ENCODE measurements at places on chromosomes 7 and 10.

GRCh38 chr7:82676777-82677463, 233.3 kb upstream of the CACNA2D1 start:
- DNase-seq, result no peak

DNA sequence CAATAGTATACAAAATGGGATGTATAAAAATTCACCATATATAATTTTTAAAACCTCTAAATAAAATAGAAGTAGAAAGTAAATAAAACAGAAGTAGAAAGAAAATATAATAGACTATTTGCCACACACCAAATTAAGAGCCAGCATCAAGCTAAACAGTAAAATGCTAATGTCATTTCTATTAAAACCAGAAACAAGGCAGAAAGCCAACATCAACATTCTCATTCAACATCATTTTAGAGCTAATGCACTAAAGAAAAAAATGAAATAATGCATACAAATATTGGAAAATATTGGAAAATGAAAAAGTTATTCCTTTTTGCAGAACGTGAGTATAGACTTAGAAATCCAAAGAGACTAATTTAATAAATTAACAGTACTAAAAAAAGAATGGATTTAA, 23.4 kb upstream of the RELN start:
- no peak for DNase-seq

GRCh38 chr10:34206935-34207268, 608.2 kb downstream of the PARD3 start:
- no peak for DNase-seq

GRCh38 chr10:11217521-11217920, 199.8 kb downstream of the CELF2 start:
- no peak for DNase-seq

GRCh38 chr7:38451840-38452239, 178.4 kb upstream of the TARP start:
- peak; percentile 76 for DNase-seq

DNA sequence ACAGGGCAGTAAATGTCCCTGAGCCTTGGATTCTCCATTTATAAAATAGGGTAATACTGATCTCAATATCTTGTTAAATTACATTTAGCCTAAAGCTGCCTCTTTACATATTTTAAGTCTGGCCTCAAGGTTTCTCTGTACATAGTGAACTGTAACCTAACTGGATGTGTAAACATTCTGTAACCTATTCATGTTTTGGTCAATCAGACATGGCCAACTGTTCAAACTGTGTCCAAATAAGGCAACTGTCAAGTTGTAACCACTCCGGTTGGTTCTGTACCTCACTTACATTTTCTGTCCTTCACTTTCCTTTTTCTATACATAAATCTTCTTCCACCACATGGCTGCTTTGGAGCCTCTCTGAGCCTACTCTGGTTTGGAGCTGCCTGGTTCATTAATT, 107.1 kb upstream of the ITGB1 start:
- no peak for DNase-seq

GRCh38 chr10:20694296-20694695, 202.8 kb downstream of the NEBL start:
- DNase-seq, result no peak

- peak; percentile 25 for DNase-seq
Measured at GRCh38 chr10:58178811-58179210, 88.9 kb downstream of the IPMK start.

- no peak for DNase-seq
Measured at GRCh38 chr10:17037910-17038309, 91.7 kb downstream of the CUBN start.

DNA sequence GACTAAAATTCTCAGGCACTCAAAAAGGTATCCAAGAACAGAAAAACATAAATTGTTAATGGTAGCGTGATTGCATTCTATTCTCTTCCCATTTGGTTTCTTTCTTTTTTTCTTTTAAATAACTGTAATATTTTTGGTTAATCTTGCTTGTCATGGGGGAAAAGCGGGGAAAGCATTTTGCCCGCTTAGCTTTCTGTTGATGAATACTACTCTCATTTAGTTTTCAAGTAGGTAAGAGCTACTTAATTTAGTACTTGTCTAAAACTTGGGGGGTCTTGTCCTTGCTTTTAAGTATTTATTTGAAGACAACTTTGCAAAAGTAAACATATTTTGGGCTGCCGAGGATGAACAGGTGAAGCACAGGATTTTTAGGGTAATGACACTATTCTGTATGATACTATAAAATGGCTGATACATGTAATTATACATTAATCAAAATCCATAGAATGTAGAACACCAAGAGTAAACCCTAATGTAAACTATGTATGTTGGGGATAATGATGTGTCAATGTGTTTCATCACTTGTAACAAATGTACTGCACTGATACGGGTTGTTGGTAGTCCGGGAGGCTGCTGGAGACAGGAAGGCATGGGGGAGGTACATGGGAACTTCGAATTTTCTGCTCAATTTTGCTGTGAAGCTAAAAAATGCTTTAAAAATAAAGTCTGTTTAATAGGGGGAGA, 1.7 kb downstream of the TES start:
- DNase-seq, result peak; percentile 43

DNA sequence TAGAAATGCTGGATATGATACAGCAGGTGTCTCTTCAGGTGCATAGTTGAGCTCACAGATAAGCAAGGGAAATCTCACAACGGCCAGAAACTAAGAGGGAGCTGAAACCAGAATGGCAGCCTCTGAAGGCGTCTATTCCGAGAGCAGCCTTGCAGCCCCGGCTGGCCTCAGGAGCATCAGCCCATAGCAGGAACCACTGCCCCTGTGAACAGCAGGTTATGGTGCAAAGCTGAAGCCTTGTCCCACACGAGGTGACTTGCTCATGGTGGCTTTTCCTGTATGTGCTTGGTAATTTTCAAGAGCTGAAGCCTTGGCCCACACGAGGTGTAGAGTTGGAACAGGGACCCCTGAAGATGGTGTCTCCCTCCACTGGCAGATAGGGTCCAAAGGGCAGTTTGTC, 33.2 kb downstream of the BNIP3 start:
- DNase-seq, result no peak

GRCh38 chr7:137454246-137454724, 110.8 kb upstream of the PTN start:
- DNase-seq, result peak; percentile 67

DNA sequence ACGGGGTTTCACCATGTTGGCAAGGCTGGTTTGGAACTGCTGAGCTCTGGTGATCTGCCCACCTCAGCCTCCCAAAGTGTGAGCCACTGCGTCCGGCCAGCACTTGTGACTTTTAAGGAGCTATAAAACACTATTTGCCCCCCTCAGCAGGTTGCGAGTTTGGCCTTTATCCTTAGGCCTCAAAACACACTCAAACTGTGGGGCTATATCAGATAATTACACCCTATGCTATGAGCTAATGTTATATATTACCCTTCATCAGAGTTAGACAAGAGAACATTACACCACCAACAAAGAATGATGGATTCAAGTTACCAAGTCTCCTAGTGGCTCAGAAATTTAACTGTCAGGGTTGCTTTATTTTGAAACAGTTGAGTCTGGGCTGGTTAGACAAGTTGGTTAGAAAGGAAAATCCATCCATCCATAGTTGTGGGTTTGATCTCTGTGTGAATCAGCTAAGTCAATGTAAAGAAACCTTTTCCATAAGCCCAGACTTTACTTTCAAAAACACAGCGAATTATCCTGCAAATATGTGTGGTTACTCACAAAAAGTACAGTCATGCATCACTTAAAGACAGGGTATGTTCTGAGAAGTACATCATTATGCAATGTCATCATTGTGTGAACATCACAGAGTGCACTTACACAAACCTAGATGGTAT, 115.8 kb downstream of the SEMA3D start:
- peak; percentile 28 for DNase-seq

GRCh38 chr7:151093748-151094147, 7.5 kb downstream of the AGAP3 start:
- DNase-seq, result no peak

- DNase-seq, result peak; percentile 20
Measured at GRCh38 chr7:140512317-140513000, 33.2 kb upstream of the MKRN1 start.

DNA sequence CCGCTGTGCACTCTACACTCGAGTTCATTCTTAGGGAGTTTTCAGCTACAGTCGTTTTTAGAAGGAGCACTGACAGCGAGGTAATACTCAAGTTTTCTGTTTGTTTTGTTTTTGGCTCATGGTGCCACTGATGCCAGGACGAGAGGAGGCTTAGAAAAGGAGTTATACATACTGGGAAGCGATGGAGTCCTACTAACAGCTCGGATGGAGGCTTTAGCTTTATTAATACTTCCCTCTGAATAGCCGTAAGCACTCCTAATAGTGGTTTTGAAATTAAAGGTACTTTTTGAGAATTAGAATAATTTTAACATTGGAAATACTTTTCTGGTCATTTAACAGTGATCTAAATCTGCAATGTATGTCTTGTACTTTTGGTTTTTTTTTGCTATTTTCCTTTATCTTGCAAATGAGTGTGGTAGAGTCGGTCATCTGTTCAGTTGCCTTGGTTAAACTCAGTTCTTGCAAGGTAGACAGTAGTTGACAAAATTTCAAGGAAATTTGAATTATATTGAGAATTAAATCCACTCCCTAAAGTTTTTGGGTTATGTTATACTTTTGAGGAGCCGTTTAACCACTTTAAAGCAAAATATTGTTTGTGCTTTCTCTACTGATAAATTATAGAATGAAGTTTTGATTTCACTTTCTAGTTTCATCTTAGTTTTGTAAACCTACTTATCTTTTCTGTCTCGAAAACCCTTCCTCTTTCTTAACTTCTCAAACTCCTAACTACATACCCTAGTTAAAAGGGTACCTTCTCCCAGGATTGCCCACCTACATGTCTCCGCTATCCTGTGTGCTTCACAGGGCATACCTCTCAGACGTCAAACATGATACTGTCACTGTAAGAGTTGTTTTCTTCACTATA, 1.5 kb downstream of the HBP1 start:
- peak; percentile 31 for DNase-seq

GRCh38 chr7:5050676-5051075, 5.0 kb downstream of the RBAK start:
- DNase-seq, result peak; percentile 8

DNA sequence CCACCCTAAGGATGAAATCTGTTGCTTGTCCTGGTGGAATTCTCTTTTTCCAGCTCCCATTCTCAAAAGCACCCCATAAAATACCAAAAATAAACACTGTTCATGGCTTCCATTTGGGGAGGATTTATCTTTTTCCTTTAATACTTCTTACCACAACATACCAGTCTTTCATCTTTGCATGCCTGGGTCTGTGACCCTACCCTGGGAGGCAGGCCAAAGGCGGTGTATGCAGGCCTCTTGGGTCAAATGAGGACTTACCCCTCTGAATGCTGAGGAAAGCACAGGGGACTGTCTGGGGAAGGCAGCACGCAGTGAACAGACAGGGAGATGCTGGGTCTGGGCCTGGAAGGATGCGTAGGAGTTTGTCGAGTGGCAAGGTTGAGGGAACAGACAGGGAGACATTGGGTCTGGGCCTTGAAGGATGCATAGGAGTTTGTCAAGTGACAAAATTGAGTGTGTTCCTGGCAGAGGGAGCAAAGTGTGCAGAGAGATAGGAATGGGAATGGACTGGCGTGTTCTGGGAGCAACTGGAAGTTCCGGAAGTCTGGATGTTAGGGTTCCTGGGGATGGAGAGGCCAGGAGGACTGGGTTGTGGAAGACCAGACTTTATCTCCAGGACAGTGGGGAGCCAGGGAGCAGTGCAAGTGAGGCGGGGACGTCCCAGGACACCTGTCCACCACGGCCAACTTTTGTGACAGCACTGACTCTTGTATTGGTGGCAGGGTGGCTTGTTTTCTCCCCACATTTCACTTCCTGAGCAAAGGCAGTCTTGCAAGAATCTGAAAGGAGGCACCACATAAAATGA, 40.8 kb downstream of the MYL10 start:
- DNase-seq, result no peak

DNA sequence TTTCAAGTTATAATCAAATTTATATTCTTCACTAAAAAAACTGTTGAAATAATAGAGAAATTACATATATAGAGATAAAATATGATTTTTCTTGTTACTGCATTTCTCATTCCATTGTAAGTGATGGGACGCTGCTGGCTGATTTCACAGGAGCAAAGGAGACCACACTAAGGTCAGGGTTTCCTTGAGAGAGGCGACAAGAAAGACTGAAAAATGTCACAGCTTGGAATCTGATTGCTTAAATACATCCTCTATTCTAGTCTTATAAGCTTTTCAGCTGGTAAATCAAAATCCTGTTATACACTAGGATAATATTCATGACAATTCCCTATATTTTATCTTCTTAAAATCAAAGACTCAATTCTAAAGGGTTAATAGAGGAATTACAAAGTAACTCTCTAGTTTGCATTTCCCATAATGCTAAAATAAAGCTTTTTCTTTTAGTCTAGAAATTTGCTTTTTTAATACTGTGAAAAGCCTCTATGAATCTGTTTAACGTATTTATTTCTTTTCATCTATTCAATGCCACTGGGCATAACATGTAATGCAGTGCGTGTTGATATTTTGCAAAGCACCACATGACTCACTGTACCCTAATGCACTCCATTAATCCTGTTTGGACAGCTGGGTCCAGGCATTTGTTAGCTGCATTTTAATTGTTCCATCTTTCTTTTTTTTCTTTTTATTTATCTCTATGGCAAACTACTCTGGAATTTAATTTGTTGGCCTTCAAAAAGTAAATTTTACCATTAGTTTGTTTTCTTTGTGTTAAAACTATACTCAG, 81.7 kb downstream of the RNF32 start:
- DNase-seq, result no peak

GRCh38 chr10:110898391-110898790, 20.6 kb downstream of the BBIP1 start:
- peak; percentile 57 for DNase-seq

DNA sequence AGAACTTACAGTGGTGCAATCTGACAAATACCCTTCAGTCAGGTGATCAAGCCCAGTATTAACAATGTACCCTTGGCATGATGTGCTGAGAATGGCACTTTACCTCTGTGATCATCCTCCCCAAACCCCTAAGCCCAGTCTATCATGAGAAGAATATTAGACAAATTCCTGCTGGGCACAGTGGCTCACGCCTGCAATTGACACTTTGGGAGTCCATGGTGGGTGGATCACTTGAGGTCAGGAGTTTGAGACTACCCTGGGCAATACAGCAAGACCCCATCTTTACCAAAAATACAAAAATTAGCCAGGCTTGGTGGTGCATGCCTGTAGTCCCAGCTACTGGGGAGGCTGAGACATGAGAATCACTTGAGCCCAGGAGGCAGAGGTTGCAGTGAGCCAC, 7.4 kb upstream of the CUL2 start:
- no peak for DNase-seq

GRCh38 chr7:33624215-33624614, 281.1 kb upstream of the BMPER start:
- no peak for DNase-seq

DNA sequence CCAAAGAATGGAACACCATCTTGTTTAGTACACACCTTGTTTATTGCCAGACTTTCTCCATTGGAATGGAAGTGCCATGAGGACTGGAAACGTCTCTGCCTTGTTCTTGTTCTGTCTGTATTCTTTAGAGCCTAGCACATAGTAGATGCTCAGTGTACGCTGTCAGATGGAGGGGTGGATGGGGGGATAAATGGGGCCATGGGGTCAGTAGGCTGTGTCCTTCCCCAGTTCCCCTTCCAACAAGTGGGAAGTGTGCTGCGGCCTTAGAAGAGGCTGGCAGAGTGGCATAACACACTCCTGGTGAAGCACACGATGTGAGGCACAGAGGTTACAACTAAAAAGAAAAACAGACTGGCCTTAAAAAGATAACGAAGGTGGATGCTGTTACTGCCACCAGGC, 61.9 kb downstream of the TMEM209 start:
- no peak for DNase-seq

GRCh38 chr7:48389977-48390376, 218.7 kb downstream of the ABCA13 start:
- DNase-seq, result peak; percentile 51

- DNase-seq, result peak; percentile 21
Measured at GRCh38 chr7:89757910-89758309, 396.4 kb upstream of the STEAP1 start.
